ENCODE measurements at places on chromosomes 2 and 18.

DNA sequence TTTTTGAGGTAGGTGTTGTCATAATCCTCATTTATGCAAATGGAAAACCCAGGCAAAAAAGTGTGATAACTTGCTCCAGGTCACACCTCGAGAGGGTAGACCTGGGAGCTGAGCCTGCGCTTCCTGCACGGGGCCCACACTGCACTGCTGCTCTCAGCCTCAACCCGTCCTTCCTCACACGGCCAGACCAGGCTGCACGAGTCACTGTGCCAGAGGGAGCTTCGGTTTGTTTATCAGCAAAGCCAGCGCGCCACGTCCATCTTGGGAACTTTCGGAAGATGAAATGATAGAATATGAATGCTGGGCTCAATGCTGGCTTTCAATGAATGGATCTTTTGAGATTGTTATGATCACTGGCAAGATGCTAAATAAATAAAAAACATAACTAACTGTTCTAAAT is 14.4 kb downstream of the COPS9 start:
- no peaks in the 10 kb centered on the region for H3K27me3 ChIP-seq
- H3K36me3 ChIP-seq, result peaks cover 21% of the 10 kb centered on the region
- no peaks in the 10 kb centered on the region for H3K4me1 ChIP-seq
- no peak for DNase-seq

DNA sequence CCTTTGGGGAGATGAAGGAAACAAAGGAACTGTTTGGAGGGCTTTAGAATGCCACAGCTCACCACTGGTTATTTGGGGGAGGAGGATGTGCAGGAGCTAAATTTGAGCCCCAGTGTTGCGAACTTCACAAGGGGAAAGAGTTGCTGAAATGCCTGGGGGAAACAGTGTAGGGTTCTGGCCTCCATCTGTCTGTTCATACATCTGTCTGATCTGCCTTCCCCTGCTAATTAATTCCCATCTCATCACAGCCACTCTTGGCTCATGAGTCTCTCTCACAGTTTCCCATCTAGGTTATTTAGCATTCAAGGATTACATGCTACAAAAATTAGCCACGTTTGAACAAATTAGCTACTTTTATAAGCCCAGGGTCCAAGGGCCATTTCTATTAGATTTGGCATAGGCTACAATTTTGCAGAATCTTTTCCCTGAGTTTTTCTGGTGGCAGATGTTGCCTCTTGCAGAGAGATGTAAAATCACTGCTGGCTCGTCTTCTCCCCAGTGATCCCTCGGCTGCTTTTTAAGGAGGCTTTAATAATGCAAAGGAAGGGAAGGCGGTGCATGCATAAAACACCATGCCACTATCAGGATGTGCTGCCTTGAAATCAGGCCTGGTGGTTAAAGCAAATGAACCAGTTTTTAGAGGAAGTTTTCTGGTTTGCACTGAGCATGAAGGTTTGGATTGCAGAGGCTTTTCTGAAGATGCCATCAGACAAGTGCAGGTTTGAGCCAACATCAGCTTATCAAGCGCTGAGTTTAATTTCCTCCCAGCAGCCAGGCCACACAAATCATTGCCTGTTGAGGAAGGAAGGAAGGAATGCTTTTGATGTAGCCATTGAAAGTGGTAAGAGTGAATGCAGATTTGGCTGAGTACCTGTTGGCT is 35.0 kb downstream of the ADD2 start:
- no peaks in the 10 kb centered on the region for H3K36me3 ChIP-seq
- no peak overlapping the region for H3K4me3 ChIP-seq
- peak; percentile 41 for DNase-seq
- no peaks in the 10 kb centered on the region for H3K27me3 ChIP-seq

DNA sequence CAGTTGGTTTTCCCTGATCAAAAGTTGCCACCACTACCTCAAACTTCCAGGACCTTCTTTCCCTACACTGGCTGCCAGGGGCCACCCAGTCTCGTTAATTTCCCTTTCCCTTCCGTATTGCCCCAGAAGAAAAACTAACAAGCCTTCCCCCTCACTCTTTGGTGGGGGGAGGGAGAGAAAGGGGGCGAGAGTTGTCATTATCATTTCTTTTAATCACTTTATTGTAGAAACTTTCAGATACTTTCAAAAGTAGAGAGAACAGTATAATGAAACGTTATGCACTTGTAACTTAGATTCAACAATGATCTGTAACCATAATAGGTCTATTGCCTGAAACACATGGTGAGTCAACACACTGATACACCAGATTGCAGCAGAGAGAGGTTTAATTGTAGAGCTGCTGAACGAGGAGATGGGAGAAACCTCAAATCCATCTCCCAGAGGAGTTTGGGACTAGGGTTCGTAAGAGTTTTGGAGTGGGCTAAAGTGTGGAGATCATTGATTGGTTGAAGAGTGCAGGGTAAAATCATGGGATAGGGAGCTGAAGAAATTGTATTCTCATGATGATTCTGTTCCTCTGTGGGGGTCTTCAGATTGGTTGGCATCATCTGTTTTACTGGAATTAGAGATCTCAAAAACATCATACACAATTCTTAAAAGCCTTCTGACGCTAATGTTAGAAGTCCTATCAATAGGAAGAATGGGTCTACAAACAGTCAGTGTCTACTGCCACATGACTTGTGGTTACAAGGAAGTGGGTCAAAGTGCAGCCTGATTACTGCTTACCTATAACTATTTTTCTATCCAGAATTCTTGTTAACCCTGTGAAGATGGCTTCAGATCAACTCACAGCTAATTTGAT is 2.6 kb upstream of the RNF149 start:
- H3K4me3 ChIP-seq, result no peak overlapping the region
- no peak overlapping the region for H3K27ac ChIP-seq
- no peaks in the 10 kb centered on the region for H3K27me3 ChIP-seq
- H3K4me1 ChIP-seq, result peaks cover 19% of the 10 kb centered on the region

- H3K4me1 ChIP-seq, result no peaks in the 10 kb centered on the region
- no peaks in the 10 kb centered on the region for H3K27me3 ChIP-seq
- no peak overlapping the region for H3K27ac ChIP-seq
Measured at GRCh38 chr2:229314117-229314516, 43.0 kb upstream of the PID1 start.

DNA sequence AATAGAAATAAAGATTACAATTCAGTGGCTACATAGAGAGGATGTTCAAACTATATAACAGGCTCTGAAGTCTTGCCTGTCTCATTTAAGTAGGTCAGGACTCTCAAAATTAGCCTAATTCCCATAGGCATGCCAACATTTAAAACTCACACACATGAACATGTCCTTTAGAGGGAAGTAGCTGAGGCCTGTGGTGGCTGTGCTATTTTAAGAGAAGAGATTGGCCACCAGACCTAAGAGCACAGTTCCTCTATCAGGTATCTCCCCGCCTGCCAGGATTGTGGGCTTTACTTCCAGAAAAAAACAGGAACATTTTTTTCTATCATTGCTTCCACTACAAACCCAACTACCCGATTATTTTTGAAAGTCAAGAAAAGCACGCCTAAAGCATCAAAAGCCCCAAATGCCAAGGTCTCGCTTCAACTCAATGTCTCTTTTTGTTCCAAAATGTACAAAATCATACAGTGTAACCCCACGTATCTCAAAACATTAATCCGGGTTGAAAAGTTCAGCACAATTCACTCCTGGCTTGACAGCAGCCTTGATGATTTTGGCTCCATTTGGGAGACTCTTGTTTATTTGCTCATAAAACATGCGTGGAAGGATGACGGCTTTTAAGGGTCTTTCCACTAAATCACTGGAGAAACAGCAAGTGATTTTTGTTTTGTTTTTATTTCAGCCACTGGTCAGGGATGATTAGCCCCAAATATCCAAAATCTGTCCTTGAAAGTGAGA is 15.3 kb downstream of the FHL2 start:
- H3K27me3 ChIP-seq, result peaks cover 2% of the 10 kb centered on the region
- no peaks in the 10 kb centered on the region for H3K4me1 ChIP-seq
- H3K27ac ChIP-seq, result peak overlapping the region; percentile 47
- no peaks in the 10 kb centered on the region for H3K36me3 ChIP-seq
- no peak for DNase-seq

Measured in spinal cord (tissue), 10 donors.